COLO829 (cell line): ENCODE measurements at places on chromosomes 11 and 22.
A peak's percentile ranks its signal among the peaks of the same experiment; 100 is the strongest.

GRCh38 chr11:46039990-46040389, 81.3 kb downstream of the PHF21A start:
- DNase-seq, result no peak

DNA sequence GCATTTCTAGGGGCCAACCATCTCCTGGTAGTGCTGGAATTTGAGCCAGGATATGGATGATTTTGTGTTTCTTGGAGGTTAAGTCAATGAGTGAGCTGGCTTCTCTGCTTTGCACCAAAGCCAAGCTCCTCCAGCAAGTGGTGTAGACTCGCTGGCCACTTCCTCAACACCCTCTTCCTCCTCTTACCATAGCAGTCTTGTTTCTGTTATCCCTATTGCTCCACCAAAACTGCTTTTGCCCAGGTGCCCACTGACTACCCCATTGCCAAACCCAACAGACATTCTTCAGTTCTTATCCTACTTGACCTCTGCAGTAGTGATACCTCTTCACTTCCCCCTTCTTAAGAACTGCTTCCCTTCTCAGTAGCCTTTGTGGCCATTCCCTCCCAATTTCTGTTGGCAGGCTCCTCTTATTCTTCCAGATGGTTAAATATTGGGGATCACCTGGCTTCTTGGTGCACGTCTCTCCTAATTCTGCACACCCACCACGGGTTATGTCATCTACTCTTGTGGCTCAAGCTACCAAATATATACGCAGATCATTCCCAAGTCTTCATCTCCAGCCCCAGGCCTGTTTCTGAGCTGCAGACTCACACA, 7.0 kb upstream of the PRG2 start:
- DNase-seq, result no peak

GRCh38 chr11:70146299-70146698, 56.8 kb upstream of the FADD start:
- DNase-seq, result no peak

DNA sequence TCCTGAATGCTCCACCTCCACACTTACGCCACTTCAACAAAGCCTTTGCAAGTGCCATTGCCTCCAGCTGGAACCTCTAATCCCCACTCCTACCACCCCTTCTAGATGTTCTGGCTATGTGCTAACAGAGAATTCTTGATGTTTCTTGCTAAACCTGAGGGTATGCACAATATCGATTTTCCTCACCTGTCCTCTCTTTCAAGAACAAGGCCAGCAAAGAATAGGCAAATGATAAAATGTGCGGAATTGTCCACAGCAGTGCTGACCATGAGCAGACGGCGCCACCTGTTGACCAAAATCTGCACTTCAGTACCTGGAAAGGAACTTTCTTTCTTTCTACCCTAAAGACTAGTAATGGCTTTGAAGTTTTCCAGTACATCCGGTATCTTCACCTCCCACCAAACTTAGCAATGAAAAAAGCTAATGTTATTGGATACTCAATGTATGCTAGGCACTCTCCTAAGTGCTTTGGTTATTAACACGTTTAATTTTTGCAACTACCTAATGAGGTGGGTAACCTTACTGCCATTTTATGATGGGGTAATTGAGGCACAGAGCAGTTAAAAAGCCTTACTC, 3.4 kb downstream of the TIMM10 start:
- no peak for DNase-seq

GRCh38 chr11:73715541-73715940, 45.3 kb downstream of the RAB6A start:
- DNase-seq, result peak; percentile 52

DNA sequence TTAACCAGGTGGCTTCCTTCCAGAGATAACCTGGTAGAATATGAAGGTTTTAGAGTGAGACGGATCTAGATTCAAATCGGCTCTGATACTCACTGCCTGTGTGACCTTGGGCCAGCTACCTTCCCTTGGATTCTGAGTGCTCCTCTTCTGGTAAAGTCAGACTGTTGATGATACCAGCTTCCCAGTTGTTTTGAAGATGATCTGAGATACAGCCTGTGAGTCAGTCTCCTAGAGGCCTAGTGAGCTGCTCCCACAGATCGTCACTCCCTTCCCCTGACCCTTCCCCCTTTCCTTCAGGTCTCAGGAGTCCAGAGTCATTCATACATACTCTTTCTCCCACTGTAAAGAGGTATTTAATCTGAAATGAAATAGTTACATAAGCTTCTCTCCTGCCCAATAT, 207.8 kb downstream of the GRIK4 start:
- DNase-seq, result no peak

GRCh38 chr22:38481871-38482332, 14.0 kb downstream of the KDELR3 start:
- DNase-seq, result no peak

GRCh38 chr11:87007963-87008362, 29.8 kb upstream of the TMEM135 start:
- DNase-seq, result no peak

DNA sequence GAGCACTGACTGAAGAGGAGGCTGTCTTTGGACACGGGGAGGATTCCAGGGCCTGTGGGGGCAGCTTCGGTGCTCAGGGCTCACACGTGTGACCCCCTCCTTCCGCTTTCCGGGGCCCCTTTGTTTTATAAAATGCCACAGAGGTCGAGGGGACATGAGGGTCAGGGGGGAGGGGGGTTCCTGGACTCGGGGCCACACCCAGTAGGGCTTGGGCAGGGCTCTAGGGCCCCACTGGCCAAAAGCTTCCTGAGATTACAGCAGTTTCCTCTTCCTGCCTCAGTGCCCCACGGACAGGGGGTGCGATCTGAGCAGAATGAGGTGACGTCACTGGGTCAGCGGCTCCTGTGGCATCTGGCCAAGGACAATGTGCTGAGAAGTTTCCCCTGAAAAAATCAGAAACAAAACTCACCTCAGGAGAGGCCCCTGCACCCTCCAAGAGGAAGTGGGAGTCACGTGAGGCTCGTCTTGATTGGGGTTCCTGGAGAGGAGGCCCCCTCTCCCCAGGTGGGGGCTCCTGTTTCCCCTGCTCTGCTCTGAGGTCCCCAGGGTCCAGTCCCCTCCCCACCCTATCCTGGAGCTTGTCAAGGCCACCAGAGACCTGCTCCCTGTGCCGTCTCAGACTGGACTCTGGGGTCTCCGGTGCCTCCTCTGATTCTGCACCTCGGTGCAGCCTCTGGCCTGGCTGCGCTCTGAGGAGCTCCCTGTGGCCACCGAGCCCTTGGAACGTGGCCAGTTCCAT, 6.4 kb upstream of the IFITM3 start:
- no peak for DNase-seq

DNA sequence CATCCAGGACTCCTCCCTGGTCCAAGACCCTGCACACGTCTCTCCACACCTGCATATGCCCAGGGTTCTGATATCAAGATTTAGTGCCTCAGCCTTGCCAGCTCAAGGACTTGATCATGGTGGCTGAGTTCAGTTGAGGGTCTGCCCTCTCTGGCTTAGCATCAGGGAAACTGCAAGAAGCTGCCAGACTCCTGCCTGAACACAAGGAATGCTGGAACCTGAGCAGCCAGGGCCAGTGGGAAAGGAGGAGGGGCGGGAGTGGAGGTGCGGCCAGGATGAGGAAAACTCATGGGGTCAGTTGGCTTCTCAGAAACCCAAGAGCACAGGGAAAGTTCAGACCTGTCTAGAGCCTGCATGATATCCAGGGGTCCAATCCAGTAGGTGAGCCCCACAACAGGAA, 546.1 kb downstream of the BUD13 start:
- DNase-seq, result no peak

GRCh38 chr11:2289350-2289749, 12.4 kb downstream of the C11orf21 start:
- DNase-seq, result no peak
